Heart left ventricle (tissue), 16 donors: ENCODE measurements at places on chromosomes 3 and 15.

DNA sequence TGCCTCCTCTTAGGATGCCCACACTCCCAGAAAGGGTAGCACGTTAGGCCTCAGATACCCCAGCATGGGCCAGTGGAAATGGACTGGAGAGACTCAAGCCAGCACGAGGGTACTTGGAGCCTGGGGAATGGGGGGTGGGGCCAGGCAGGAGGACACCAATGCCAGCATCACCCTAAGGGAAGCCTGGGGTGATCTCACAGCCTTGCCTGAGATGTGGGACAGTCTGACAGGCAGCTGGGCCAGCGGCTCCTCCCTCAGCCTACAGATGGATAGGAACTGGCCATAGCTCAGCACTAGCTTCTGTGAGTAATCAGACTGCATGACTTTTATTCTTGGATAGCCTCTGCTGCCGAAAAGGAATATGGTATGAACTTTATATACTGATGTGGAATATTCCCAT lies 59.6 kb upstream of the MRPS22 start:
- no peak for DNase-seq

DNA sequence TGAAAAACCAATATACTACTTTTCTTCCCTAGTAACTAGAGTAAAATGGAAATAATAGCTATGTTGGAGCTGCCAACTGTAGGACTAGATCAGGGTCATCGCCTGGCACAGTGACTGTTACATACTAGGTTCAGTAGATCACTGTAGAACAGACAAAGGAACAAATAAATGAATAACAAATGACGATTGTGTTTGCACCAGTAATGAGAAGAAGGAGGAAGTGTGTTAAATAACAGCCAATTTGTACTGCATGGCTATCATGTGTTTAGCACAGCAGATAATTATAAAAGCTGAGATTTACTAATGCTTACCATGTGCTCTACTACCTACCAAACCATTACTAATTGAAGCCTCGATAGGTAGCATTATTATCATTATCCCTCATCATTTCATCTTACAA lies 85.3 kb upstream of the FXR1 start:
- DNase-seq = no peak

DNA sequence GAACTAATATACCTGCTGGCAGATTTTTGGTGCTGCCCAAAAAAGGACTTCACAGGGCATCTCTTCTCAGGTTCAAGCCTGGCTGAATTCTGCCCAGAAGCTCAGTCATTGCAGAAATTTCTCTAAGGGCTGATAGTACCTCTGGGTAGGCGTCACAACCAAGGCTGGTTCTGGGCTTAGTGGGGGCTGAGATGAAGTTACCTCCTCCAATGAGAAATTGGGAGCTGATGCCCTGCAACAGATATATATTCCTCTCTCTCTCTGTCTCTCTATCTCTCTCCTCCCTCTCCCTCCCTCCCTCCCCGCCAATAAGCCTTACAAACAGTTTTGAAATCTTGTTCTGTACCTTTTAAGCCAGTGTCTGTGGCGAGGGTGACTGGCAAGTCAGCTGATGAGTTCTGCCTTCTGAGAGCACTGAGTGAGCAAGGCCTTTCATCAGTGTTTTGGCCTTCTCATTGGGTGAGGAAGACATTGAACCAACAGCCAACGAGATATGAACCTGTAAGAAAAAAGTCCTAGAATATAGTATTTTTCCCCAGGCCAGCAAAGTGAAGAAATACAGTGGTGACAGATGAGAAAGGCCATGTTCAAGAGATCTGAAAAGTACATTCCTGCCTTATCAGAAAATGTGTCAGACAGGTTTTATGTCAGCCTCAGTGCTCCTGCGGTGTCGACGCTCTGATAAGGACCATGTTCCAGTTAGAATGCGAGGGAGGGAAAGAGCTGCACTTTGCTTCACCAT lies 45.5 kb downstream of the TMEM39A start:
- no peak for DNase-seq

DNA sequence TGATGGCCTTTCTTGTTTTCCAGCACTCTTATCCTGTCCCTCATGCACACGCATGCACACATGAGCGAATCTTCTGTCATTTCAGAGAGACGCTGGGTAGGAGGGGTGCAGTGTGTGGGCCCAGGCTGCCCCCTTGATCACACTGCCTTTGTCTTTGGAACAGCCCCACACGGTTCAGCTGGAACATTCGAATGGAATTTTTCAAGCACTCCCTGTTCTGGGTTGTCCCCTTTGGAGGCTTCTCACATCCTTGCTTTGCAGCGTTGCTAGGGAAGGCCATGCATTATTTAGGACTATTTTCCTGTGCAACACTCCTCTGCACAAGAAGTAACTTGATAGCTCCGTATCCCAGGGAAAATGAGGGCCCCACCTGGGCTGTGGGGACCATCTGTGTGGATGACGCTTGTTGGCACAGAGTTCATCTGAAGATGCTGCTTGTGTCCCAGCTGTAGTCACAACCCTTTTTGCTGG lies 78.4 kb downstream of the SPSB4 start:
- no peak for DNase-seq

- no peak for DNase-seq
Measured at GRCh38 chr3:5488771-5489170, 301.3 kb downstream of the EDEM1 start.

DNA sequence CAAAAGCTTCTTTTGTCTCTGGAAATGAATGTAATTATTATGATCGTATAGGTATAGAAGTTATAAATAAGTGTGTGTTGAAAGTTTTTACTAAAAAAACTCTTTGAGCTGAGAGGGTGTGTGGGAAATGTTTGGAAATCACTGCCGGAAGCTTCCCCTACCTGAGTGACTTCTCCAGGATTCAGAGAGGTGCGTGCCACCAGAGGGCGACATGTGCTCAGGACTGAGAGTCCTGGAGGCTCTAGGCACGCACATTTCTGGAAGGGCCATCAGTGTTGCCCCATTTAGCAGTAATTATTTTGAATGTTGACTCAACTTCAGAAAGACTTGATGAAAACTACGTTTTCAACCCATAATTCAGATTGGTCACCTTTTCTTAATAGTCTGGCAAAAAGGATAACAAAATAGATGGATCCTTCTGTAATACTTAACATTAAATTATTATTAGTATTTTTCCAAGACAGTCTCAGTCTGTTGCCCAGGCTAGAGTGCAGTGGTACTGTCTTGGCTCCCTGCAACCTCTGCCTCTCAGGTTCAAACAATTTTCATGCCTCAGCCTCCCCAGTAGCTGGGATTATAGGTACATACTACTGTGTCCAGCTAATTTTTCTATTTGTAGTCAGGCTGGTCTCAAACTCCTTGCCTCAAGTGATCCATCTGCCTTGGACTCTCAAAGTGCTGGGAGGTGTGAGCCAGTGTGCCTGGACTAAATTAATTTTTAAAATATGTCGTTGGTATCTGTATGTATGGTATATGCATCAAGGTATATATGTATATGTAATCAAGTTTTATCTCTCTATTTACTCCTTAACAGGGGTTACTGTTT lies 34.5 kb downstream of the GPR171 start:
- peak; percentile 70 for DNase-seq

- no peak for DNase-seq
Measured at GRCh38 chr3:53938645-53939044, 47.0 kb upstream of the SELENOK start.

DNA sequence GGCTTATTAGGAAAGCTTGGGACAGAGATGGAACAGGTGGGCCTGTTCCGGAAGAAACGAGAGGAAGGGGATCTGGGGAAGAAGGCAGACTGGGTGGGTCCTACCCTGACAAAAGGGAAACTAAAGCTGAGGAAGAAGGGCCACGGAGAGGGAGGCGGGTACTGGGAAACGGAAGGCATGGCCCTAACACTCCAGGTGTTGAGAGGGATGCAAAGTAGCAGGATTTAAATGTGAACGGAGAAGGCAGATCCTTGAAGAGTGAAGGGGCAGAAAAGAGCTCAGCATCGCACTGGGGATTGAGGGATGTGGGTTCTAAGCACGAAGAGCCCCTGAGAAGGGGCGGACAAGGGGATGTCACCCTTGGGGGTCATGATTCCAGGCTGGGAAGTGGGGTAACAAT lies 735 bp downstream of the STIMATE start:
- DNase-seq = no peak

- no peak for DNase-seq
Measured at GRCh38 chr15:71809346-71809745, 1.0 kb upstream of the NR2E3 start.

- peak; percentile 67 for DNase-seq
Measured at GRCh38 chr3:96813820-96814650, at the start of gene EPHA6. EPHA6 (plus strand) TSS chr3:96814594.

- no peak for DNase-seq
Measured at GRCh38 chr3:41874022-41874421, 87.9 kb downstream of the ULK4 start.

DNA sequence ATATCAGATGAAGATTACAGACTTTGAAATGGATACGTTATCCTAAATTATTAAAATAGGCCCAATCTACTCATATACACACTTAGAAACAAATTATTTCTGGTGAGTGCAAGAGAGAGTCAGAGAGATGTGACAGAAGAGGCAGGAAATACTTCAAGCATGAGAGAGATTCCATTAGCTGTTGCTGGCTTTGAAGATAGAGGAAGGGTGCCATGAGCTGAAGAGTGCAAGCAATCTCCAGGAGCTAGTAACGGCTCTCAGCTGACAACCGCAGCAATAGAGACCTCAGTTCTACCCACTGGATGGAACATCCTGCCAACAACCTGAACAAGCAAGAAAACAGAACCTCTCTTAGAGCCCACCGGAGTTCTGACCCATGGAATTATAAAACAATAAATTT lies 270.7 kb upstream of the SLITRK3 start:
- DNase-seq = no peak

DNA sequence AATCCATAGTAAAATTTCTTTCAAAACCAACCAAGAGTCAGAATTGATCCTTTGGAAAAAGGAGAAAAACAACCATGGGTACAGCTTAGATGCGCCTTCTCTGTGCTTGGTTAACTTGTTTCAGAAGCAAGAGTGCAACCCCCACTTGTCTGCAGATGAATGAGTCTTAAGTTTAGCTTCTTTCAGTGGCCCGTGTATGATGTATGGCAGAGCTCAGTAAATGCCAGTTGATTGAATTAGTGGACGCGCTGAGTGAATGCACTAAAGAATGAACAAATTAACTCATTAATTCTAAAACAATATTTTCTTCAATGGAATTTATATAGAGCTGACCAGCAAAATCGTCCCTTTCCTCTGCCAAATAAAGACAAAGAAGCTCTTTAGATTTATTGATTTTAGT lies 67.0 kb upstream of the ARHGEF3 start:
- no peak for DNase-seq

GRCh38 chr3:11306817-11307589 lies 34.8 kb downstream of the ATG7 start:
- DNase-seq = no peak

DNA sequence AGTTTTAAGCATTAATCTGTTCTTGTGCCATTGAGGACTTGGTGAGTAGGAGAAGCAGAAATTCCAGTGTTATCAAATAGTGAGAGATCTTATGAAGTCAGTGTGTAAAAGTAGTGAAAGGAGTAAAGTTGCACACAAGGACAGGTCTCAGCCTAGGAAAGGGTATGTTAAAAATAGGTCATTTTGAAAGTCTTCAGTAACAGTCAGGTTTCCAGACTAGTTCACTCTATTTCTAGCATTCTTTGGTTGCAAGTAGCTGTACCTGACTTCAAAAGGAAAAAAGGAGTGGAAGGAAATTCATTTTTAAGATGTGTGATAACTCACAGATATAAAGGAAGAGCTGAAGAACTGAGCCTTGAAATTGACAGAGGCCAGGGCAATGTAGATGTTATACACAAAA lies 250.1 kb upstream of the SATB1 start:
- DNase-seq = no peak

GRCh38 chr3:14918356-14918860 lies 29.0 kb upstream of the NR2C2 start:
- DNase-seq = no peak

DNA sequence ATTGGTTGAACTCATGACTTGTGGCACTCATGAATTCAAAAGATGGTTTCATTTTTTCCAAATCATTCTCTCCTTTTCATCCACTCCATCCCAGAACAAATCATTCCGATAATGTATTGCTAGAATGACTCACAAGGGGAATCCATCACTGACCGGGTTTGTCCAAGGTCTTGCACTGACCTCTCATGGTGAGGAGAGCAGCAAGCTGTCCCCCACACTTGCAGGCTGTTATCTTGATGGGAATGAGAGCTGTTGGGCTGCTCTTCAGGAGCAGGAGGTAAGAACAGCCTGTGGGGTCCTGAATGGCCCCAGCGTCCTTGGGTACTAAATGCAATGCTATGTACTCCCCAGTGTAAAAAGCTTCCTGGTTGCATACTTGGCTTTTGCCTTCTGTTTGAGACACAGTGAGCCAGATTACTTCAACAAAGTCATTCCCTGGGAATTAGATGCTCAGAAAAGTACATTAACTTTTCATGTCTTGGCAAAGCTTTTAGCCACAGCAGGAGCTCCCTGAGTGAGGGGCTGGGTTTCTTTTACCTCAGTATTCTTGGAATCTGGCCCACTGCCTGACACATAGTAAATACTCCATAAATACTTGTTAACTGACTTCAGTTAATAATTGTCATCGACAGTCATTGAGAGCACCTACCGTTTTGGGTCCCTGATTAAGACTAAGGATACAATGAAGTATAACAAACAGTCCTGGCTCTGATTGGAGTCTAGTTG lies 24.1 kb downstream of the CCNL1 start:
- no peak for DNase-seq

- no peak for DNase-seq
Measured at GRCh38 chr3:7650466-7650865, 789.6 kb downstream of the GRM7 start.

DNA sequence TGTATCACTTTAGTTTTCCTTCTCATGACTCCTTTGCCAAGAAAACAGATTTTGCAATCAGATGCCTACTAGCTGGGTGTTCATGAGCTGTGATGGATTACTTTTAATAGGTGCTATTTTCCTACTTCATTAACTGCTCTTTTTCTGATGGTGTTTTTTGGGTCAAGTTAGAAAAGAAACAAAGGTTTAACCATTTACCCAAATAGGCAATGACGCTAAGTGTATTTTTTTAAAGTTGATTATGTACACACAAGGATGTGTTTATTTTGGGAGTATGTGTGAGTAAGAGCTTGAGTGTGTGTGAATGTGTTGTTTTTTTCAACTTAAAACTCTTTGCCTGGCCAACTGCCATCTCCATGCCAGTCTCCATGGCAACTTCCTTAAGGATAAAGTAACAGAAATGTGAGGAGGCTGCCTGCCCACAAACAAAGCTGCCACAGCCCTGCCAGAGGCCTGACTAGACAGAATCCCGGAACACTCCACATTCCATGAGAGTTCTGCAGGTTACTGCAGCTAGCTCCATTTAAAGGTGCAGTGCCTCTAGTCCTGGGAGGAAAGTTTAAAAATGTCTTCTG lies 215.6 kb upstream of the RBMS3 start:
- DNase-seq = peak; percentile 42

GRCh38 chr15:40313531-40314398 lies 6.0 kb upstream of the PLCB2 start:
- DNase-seq = peak; percentile 62

- DNase-seq = no peak
Measured at GRCh38 chr3:119293105-119293870, 895 bp upstream of the ARHGAP31 start.

- peak; percentile 75 for DNase-seq
Measured at GRCh38 chr15:64046421-64047153, at the start of gene DAPK2. DAPK2 (minus strand) TSS chr15:64046485; CDS start chr15:64040261, 6,224 bp downstream.
